NCI-H446 (cell line): ENCODE measurements at places on chromosomes 4 and X.

- DNase-seq: no peak
Measured at GRCh38 chr4:72275381-72275780, 243.6 kb downstream of the NPFFR2 start.

DNA sequence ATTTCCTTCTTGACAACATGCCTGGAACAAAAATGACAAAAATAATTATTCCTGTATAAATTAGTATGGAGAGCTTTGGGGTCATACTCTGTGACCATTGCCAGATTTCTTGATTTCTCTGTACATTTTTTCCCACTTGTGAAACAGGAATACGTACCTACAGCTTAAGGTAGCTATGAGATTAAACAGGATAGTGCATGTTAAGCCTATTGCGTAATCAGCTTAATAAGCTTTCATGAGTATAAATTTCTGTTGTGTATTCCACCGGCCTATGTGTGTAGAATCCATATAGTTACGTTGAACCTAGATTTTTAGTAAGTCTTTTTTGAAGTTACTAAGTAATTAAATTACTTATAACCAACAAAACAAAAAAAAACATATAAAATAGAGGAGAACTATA lies 334.9 kb downstream of the DCTD start:
- DNase-seq: no peak

DNA sequence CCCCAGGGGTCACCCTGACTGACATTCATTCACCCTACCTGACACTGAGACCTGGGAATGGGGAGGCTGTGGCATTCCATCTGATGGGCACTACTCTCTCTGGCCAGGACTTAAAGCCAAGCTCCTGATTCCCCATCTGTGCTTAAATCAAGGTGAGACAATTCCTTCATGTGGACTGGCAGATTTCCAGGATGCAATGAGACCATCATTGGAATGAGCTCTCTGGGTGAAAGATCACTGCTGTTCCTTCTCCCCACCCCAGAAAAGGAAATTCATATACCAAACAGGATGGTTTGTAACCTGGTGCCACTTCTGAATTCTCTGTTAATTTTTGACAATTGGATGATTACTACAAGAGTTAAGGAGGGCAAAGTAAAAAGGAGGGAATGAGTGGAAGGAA lies 354.8 kb downstream of the MID1IP1 start:
- DNase-seq: no peak

DNA sequence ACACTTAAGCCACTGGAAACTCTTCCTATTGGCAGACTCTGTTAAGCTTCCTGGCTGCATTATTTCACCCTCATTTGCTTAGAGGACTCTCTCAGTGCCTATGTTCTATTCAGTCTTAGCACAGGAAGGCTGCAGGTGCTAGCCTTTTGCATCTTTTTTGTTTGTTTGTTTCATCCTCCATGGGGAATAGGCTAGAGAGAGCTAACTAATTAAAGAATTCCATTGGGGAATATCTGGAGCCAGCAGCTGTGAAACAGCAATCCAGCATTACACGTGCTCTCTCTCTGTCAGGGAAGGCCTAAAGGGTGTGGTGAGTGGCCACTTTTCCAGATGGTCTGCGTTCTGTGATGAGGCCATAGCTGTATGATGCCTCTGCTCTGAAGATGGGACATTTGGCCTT lies 633.6 kb downstream of the SPRY1 start:
- DNase-seq: no peak

DNA sequence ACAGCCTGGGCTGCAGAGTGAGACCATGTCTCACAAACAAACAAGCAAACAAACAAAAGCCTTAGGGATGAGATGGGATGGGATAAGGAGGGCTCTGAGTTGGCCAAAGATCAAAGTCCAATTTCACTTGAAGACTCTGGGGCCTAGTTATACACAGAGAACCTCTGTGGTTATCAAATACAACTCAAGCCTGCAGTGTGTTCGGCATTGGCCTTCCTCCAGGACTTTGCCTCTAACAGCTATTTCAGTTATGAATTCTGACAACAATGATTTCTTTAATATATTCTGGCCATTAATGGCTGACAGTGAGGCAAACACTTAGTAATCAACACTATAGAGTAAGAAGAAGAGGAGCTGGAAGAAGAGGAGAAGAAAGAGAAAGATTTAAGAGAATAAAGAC lies 171.1 kb downstream of the PDGFRA start:
- no peak for DNase-seq

DNA sequence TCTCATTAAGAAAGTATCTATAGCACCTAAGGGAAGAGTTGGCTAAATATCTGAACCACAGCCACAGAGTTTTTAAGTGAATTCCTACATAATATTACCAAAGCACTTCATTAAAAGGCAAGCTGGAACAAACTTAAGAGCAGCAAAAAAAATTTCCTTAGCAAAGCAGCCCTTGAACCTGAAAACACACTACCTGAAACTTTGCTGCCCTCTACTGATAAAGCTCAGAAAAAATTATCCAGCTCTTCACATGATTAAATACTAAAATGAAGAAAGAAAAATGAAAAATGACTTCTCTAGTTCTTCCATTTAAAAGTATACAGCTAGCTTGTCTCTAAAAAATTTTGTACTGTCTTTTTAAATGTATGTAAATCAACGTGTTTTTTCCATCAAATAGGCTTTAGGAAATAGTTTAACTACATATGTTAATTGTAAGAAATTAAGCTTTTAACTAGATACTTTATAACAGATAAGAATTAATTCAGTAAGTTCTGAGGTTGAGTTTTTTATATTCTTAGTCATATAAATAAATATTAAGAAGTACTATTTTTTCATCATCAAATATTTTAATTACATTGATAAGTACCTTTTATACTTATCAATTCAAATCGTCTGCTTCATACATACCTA lies 156.1 kb downstream of the STPG2 start:
- DNase-seq: no peak

GRCh38 chrX:16867947-16868346 lies 2.2 kb downstream of the RBBP7 start:
- DNase-seq: no peak

DNA sequence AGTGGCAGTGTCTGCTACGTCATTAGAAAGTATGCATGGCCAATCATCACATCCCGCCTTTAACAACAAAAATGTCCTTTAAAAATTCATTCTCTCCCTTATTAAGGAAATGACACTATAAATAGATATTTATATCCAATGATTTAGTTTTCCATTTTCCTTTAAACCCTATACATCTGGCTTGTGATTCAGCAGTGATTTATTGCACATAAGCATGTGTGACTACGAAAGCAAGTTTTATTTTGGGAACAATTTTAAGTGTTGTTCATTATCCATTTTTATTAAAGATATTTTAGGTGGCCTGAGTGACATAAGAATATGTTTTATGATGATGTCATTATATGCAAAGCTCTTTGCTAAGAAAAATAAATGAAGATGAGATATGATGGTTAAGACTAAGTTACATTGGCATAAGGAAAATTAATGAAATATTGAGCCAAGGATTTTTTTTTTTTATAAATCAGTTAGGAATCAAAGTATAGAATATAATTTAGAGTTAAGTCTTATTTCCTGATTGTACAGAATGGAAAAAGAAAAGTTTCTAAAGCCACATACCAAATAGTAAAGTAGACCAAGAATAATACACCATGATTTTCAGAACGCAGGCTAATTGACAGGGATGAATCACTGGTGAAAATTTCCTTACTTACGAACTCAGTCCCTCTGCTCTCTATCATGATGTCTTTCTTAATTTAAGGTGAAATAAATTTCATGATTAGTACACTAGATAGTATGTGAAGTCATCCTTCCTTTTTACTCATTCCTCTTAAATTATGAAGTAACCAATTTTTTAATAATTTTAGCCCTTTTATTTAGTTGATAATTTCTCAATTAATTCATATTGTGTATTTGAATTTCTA lies 822.4 kb downstream of the FAT4 start:
- DNase-seq: no peak
